ENCODE measurements at places on chromosomes 1 and 21.

DNA sequence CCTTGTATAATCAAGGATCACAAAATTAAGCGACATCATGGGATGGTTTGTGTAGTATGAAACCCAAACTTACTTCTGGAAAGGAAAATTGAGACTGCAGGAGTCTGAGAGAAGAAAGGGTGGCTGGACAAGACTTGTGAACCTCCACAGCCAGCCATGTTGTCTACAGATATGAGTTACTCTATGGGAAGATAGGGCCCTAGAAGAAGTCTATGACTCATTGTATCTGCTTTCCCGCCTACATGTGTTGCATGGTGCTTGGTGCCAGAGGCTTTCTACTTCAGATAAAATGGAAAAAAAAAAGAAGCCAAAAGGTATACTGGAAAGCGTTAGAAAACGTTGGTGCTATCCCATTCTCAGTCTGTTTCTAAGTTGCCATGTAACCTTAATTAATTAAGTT, 18.7 kb upstream of the OR6N2 start:
- no peak for DNase-seq

- DNase-seq, result no peak
These were observed 11.2 kb downstream of the MKNK1 start for GRCh38 chr1:46592823-46593222.

GRCh38 chr1:61056573-61057439, 25.6 kb upstream of the NFIA start:
- no peak for DNase-seq

DNA sequence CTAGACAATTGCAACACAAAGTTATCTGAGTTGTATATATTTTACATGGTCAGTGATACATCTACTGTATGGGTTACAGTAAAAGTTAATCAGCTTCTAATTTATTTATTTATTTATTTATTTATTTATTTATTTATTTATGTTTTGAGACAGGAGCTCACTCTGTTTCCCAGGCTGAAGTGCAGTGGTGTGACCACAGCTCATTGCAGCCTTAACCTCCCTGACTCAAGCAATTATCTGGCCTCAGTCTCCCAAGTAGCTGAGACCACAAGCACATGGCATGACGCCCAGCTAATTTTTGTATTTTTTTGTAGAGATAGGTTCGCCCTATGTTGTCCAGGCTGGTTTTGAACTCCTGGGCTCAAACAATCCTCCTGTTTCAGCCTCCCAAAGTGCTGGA, 241.6 kb downstream of the PTPRC start:
- no peak for DNase-seq

GRCh38 chr1:47940779-47941178, 56.4 kb downstream of the TRABD2B start:
- DNase-seq, result no peak

GRCh38 chr1:201883266-201883665, 5.4 kb upstream of the SHISA4 start:
- no peak for DNase-seq

All from esophagus squamous epithelium (tissue), 5 donors.